ENCODE measurements at places on chromosomes 3 and 15. TPM values are rescaled to one million over a fixed set of nuclear protein-coding genes. Genes with fewer than 3 reads are reported as not detected.

The MUSTN1 gene
- total RNA-seq = 0.65 TPM

The ZNF619 gene
- 6.2 TPM for total RNA-seq

The ARIH2 gene
- total RNA-seq = 72.3 TPM

The REC114 gene
- not detected for total RNA-seq

The AADACL2 gene
- not detected for total RNA-seq

The FOXB1 gene
- total RNA-seq = not detected

The KLF15 gene
- total RNA-seq = not detected

The THSD4 gene
- 44.0 TPM for total RNA-seq

The MYL3 gene
- not detected for total RNA-seq

The CD80 gene
- not detected for total RNA-seq

The MCF2L2 gene
- 0.14 TPM for total RNA-seq

The HESX1 gene
- total RNA-seq = not detected

The DLEC1 gene
- total RNA-seq = not detected

The COL6A6 gene
- not detected for total RNA-seq

The PP2D1 gene
- not detected for total RNA-seq

The CAND2 gene
- 1.9 TPM for total RNA-seq

The OSTN gene
- total RNA-seq = not detected

The SENP7 gene
- 6.4 TPM for total RNA-seq

The HLTF gene
- total RNA-seq = 21.4 TPM

Data from foreskin keratinocyte (primary cell).